NCI-H2171 (cell line): ENCODE measurements at places on chromosomes 7 and 10.
A peak's percentile ranks its signal among the peaks of the same experiment; 100 is the strongest.

- DNase-seq, result no peak
These were observed 39.9 kb downstream of the RBM17 start for GRCh38 chr10:6128591-6129251.

DNA sequence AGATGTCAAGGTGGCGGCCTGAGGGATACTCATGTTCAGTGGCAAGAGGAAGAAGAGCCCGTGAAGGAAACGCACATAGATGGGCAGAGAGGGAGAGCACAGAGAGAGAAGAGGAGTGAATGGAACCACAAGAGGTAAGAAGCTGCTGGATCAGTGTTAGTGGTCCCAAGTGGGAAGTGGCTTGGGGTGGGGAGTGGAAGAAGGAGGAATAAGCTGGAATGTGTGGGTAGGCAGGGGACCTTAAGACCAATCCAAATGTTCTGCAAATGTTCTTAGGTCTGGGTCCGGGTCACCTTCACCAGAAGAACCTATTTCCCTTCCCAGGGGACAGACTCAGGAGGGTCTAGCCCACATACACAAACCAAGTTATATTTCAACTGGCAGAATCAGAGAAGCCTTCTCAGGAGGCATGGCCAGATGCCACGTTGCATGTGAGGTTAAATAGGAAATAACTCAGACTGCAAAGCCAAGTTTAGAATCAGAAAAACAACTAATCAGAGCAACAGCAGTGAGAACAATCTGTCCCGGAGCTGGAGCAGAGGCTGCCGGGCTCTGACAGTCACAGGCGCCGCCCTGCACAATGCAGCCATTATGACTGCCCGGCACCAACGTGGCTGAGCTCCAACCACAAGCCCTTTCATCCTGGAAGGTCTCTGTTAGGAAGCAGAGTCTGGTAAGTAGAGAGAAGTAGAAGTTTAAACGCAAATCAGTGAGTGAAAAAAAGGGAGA lies 78.6 kb upstream of the ARMC3 start:
- DNase-seq, result no peak

DNA sequence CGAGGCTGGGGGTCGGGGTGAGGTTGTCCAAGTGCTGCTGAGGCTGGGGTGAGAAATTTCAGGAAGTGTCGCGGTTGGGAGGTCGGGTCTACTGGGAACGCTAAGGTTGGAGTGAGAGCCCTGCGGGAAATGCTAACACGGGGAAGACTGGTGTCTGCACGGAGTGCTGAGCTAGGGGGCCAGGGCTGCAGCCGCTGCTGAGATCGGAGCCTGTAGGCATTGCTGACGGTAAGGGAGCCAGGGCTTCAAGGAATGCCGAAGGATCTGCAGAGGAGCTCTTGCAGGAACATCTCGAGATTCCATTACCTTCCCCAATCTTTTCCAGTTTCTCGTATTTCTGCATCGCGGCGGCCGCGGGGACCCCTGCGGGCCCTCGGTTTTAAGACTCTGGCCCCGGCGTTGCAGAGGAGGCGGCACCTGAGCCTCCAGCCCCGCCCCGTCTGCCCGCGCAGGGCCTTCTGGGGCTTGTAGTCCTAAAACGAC lies at the start of gene CDK5:
Gene CDK5 (minus strand): TSS at position 392 of the 483 bp plus-strand sequence. CDS start 49 bp downstream, at position 343.
- DNase-seq, result no peak

DNA sequence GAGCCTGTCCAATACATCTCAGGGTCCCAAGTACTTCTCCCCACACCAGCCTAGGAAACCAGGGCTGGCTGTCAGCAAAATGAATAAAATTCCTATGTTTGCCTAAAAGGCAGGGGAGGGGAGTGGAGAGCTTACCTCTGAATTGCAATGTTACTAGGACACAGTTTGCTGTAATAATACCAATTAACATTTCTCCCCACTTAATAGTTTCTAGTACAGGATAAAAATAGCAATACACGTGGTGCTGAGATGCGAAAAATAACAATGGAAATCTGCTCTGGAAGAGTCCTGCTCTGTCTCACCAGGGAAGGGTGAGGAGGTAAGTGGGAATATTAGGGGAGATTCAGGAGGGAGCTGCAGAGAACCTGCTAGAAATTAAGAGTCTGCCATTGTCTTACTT lies 112.3 kb downstream of the PLXNA4 start:
- DNase-seq, result no peak

DNA sequence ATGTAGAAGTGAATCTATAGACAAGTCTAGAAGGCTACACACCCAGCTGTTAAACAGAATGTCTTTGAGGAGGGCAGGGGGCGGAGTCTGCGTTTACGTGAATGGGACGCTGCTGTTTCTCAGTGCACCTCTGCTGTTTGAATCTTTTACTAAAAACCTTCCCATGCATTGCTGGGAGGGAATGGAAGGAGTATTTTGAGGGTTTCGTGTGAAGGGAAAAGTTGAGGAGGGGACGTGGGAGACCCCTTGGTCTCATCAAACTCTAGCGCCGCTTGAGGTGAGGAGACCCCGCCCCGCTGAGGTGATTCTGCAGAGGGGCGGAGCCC lies 492 bp upstream of the VCL start:
- peak; percentile 65 for DNase-seq

GRCh38 chr10:93697207-93697606 lies 5.2 kb downstream of the FRA10AC1 start:
- DNase-seq, result no peak

GRCh38 chr10:72688208-72688651 lies 3.7 kb upstream of the MCU start:
- DNase-seq, result no peak

- DNase-seq, result no peak
These were observed 46.1 kb downstream of the C1GALT1 start for GRCh38 chr7:7228472-7228871.

- no peak for DNase-seq
These were observed 83.8 kb upstream of the AKR1E2 start for GRCh38 chr10:4742217-4742616.

GRCh38 chr10:78614267-78614666 lies 454.5 kb upstream of the ZMIZ1 start:
- no peak for DNase-seq

GRCh38 chr7:131385039-131385605 lies 57.4 kb downstream of the MKLN1 start:
- DNase-seq, result no peak

DNA sequence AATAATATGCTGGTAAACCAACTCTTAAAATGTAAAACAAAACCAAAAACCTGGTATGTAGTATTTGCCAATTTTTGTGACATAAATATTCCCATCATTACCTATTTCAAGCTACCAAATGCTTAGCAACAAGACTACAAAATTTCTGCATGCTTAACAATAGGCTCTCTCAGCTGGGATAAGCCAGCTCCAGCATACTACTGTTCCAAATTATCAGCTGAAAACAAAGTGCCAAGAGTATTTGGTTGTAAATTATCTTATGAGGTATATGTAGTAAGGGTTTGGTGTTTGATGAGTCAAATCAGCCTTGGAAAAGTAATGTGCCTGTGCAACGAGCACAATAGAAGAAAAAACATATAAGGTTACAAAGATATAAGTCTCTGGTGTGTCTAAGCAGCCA lies 263.2 kb downstream of the HGF start:
- no peak for DNase-seq

- DNase-seq, result no peak
These were observed 81.1 kb downstream of the NRP1 start for GRCh38 chr10:33253411-33253810.

- no peak for DNase-seq
These were observed 12.9 kb upstream of the ZMIZ1 start for GRCh38 chr10:79055892-79056291.

DNA sequence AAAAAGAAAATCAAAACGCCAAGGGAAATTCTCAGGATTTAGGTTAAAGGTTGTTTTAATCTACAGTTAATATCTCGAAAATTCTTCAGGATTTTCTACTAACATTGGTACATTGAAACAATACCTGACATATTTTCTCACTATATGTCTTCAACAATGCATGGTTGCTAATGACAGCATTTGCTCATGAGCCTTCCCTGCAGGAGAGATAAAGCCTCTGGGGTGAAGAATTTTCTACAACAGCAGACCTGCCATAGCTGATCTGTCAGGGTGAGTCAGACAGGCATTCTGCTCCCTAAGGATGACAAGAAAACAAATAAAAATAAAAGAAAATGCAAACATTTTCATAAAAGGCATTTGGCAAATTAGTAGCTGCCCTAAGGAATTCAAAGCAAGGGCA lies 11.7 kb upstream of the GPR37 start:
- no peak for DNase-seq

GRCh38 chr7:130822642-130823041 lies 88.6 kb upstream of the KLF14 start:
- DNase-seq, result no peak

- DNase-seq, result no peak
These were observed 911.0 kb upstream of the ZNF722 start for GRCh38 chr7:63087575-63088190.
